HFF-Myc (cell line): ENCODE measurements at places on chromosomes 7 and 10.

DNA sequence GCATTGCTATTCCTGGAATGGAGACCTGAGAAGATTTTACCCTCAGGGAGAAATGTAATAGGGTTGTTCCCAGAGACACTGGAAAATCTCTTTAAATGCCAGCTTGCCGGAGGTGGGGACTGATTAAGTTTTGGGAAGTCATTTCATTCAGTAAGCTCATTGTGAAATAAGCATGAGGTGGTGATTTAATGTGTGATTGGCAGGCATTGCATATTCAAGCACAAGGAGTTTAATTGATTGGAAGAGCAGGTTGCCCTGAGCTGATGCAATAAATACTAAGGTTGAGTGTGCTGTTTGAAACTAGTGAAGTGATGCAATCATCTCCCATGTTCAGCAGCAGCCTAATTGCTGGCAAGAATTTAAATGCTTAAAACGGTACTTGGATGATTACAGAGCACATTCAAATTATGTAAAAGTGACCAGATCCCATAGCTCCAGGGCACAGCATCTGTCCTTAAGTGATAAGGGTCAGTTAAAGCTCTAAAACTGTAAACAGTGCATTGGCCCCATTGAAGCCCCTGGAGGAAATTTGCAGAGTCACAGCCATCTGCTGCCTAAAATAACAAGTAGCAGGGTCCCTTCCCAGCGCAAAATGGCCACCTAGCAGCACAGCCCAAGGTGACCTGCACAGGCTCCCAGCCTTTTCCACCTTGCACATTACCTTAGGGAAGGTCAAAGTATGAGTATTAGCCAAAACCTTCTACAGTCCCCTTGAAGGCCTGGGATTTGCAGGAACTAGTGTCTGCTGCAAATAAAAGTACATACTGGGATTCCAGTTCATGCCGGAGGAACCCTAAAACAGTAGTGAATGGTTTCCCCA, 92.1 kb downstream of the CCDC71L start:
- DNase-seq, result no peak

DNA sequence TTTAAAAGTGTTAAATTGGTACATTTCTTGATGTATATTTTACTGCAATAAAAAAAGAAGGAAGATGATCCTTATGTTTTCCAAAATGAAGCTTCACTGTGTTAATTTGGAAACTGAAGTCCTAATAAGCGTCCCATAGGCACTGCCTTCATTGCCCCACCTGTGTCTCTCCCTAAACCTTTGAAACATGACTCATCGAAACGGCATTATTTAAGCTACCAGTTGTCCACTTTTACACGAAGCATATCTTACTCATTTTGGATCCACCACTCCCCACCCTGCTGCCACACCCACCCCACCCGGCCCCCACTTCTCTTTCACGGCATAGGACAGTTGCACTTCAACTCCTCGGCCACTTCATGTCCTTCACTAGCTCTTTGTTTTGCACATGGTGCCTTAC, 85.5 kb downstream of the KIAA1549 start:
- DNase-seq, result no peak

- no peak for DNase-seq
Measured at GRCh38 chr7:151693140-151693539, 173.4 kb upstream of the RHEB start.

- DNase-seq, result no peak
Measured at GRCh38 chr10:86253091-86254072, 113.2 kb downstream of the GRID1 start.

DNA sequence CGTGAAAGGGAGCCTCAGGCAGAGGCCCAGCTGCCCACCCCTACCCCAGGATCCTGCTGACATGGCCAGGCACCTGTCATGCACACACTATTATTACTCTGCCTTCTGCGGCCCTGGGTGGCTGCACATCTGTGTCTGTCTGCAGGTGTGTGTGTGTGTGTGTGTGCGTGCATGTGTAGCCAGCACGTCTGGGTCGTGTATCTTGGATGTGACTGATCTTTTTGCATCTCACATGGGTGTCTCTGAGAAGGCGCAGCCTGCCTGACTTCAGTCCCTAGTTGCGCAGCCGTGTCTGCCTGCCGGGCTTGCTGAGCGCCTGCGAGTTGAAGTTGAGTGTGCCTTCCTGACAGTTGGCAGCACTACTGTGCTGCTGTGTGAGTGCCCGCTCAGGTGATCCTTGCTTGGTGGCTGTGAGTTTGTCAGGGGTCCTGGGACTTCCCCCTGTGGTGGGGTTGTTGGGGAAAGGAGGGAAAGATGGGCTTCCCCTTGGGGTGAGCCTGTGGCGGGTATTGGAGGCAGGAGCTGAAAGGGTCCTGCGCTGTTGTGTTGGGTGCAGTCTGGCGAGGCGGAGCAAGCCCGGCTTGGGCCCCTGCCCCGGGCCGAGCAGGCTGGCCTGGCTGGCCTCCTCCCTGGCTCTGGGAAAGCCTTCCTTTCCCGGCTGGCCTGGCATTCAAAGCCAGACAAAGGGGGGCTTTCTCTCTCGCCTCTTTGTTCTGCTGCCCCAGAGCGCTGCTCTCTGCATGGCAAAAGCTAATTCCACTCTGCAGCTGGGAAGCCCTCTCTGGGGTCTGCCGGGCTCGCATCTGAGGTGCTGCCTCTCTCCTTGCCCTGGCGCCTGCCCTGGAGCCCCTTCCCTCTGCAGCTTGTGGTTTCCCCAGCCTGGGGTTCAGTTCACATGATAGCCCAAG, 4.9 kb downstream of the TRIM8 start:
- DNase-seq, result no peak

- DNase-seq, result no peak
Measured at GRCh38 chr10:70555371-70555770, 47.2 kb downstream of the PRF1 start.

DNA sequence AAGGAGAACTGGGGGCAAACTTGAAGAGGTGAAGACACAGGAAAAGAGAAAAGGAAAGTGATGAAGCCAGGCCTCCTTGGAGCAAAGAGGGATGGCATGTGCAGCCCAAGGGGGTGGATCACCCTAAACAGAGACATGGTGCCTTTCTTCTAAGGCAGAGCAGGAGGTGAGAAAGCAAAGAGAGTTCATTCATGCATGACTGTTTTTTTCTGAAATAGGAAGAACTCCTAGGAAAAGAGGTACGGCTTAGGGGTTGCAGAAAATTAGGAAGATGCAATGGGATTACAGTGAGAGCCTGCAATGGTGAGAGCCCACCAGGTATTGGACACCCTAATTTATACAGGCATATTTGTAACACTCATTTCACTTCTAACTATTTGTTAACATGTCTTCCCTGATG, 15.9 kb downstream of the ITGB1 start:
- no peak for DNase-seq

GRCh38 chr10:33600381-33600780, 265.9 kb upstream of the NRP1 start:
- DNase-seq, result no peak

DNA sequence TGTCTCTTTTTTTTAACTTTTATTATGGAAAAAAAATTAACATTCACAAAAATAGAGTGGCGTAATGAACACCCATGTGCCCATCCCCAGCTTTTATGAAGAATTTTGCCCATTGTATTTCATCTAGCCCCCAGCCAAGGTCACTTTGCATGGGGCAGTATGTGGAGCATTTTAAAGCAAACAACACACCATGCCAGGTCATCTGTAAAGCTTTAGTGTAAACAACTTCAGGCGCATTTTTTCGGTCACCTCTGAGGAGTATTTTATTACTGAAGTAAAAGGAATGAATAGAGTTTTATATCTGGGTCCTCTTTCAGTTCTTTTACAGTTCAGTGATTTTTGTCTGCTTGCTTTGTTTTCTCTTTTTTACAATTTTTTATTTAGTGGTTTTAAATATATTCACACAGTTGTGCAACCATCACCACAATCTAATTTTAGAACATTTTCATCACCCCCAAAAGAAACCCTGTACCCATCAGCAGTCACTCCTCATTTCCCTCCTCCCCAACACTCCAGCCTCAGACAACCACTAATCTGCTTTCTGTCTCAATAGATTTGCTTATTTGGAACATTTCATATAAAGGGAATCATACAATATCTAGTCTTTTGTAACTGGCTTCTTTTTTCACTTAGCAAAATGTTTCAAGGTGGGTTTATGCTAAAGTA, 87.9 kb downstream of the SLC37A3 start:
- DNase-seq, result no peak

- DNase-seq, result peak; percentile 29
Measured at GRCh38 chr7:92836489-92836999, at the start of gene CDK6. Gene CDK6 (minus strand): TSS chr7:92836573. CDS start chr7:92833323, 3,250 bp downstream.

GRCh38 chr7:74267756-74268565, 13.8 kb upstream of the RFC2 start:
- no peak for DNase-seq

GRCh38 chr10:101018600-101019439, 12.1 kb downstream of the PDZD7 start:
- DNase-seq, result no peak

DNA sequence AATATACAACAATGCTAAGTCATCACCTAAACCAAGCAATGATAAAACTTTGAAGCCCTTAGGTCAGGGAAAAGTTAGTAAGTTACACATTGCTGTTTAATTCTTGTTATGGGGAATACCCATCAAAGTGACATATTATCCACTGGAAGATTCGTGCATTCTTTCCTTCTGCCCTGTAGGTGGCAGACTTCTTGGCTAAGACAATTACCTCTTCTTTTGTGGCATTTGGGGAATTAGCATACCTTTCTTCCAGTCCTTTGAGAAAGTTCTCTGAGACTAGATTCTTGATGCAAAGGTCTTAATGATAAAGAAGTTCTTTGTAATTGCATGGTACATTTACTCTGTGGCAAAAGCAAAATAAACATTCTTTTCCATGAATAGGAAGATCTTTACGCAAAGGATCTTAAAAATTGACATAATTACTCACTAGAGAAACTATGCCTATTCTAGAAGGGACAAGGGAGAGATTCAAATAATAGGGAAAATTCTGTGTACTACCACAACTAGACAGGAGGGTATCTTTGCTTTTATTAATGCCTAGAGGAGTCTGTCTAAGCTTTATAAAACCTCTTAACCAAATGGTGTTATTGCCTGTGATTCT, 395.9 kb downstream of the GRM8 start:
- no peak for DNase-seq

DNA sequence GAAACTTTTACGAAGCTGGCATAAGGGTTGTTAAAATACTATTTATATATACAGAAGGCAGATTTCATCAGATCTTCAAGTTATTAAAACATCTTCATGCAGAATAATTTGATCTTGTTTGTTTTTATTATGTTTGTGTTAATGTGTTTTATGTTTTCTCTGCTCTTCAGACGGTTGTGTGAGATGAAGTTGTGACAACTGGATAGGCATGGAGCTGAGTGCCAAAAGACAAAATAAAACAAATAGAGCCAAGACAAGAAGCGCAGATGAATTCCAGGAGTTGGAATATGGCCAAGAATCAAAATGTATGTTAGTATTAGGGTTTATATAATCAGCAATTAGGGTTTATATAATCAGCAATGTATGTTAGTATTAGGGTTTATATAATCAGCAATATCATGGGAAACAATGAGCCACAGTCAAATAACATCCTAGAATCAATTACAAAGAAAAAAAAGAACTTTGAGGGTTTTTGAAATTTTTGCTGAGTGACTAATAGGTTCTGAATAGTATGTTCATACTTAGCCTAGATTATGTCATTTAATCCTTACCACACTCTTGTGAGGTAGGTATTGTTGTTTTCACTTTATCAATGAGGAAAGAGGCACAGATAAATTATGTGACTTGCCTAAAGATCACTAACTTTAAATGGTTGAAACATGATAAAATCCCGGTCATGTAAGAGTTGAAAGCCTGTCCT, 488.0 kb upstream of the STEAP1 start:
- DNase-seq, result no peak

- DNase-seq, result no peak
Measured at GRCh38 chr10:10020945-10021344, 996.7 kb upstream of the CELF2 start.

DNA sequence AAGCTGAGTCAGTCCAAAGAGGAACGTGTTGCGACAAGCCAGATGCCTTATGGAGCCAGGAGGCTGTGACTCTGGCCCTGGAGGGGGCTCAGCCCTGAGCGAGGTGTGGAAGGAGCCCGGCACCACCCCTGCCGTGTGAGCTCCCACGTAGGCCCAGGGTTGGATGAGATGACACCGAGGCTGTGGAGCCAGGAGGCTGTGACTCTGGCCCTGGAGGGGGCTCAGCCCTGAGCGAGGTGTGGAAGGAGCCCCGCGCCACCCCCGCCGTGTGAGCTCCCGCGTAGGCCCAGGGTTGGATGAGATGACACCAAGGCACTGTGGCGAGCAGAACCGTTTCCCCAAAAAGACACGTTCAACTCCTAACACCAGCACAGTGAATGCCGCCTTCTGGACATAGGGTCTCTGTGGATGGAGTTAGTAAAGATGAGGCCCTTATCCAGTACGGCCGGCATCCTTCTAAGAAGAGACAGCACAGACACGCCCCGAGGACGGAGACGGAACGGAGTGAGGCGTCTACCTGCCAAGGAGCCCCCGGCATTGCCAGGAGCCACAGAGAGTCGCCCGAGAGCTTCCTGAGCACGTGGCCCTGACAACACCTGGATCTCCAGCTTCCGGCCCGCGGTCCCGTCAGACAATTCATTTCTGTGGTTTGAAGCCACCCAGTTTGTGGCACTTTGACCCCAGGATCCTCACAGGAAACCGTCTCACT, 472.5 kb downstream of the DNAJB6 start:
- DNase-seq, result no peak

- DNase-seq, result no peak
Measured at GRCh38 chr10:124595143-124595883, 133.7 kb downstream of the LHPP start.

GRCh38 chr7:2266911-2267310, 24.9 kb downstream of the NUDT1 start:
- no peak for DNase-seq

DNA sequence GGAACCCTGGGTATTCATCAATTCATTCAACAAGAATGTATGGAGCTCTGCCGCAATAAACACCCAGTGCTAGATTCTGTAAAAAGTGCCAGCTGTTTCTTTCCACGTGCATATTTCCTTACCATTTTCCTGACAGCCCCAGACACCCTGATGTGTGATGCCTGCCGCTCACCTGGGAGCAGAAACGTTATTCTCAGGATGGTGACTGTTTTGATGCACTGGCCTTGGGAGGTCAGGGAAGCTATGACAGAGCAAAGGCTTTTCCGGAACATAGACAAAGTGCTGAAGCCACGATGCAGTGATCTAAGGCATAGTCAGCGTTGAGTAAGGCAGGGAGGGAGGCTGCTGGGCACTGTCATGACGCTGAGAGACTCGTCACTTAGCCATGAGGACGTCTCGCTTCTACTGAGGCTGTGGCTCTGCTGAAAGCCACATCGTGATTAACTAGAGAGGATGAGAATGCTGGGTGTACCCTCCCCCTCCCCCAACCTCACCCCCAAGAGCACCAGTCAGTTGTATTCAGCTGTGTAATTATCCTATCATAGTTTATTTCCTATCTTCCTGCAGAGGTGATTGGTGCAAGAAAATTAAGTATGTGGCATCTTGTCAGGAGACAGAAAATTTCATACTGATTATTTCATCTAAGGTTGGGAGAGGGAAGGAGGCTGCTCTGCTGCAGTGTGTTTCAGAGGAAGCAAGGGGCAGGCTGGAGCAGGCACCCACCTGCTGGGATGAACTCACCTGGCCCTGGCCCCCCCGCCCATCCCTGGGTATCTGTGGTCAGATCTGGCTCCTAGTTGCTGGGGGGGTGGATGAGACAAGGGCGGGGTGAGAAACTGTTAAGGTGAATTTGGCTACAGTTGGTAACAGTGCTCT, 48.8 kb upstream of the SMNDC1 start:
- peak; percentile 49 for DNase-seq
